ENCODE measurements at places on chromosomes 3 and 15. TPM values are rescaled to one million over a fixed set of nuclear protein-coding genes. Genes with fewer than 3 reads are reported as not detected.

The RASGRF1 gene
- not detected for total RNA-seq

The NPAP1 gene
- total RNA-seq: not detected

The GOLGA6L4 gene
- total RNA-seq: 2.1 TPM

The DPPA2 gene
- total RNA-seq: not detected

The SUSD5 gene
- not detected for total RNA-seq

The TGM4 gene
- not detected for total RNA-seq
